ENCODE measurements at places on chromosomes 1 and 21.

DNA sequence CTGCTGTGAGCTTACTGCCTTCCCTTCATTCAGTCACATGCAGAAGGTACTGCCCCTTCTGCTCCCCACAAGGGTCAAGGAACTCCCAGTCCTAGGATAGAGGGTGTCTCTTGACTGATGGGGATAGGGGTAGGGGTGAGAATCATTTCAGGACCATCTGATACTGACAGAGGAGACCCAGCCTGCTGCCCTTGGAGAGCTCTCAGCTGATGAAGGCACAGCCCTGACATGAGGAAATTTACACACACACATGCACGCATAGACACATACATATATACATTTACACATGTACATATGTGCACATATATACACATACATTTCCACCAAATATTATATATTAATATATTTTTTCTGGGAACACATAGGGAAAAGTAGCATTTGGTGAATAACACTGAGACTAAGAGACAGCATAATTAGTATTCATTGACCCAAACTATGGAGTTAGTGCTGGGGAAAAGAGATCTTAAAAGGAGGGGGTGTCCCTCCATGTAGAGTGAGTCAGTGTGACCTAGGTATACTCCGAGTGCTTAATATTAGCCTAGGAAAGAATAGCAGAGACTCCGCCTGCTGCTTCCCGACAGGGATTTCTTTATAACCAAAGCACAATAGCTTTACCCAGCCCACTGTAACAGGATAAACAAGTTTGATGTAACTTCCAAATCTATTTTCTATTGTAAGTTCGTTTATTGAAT is 27.6 kb upstream of the HHAT start:
- no peak for ATAC-seq

DNA sequence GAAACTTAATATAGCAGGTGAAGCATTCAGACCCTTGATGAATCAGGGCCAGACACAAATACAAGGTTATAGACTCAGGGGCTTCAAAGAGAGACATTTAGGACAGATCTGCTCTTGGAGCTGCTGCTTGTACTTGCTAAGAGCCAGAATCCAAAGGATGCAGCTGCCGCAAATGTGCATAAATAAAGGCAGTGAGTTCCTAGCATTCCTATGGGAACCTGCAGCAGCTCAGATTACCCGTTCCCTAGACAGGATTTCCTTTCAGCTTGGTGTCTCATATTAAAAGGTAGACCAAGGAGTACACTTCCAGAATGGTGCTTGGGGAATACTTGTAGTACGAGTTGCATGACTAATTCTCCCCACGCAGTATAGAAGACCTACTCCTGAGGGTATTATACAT is 9.7 kb upstream of the LRRC53 start:
- no peak for ATAC-seq

GRCh38 chr1:10575616-10576015 is 100.9 kb downstream of the PEX14 start:
- ATAC-seq, result no peak

GRCh38 chr21:43657355-43658087 is 1.8 kb downstream of the HSF2BP start:
- no peak for ATAC-seq

GRCh38 chr1:193625255-193625654 is 438.8 kb upstream of the B3GALT2 start:
- ATAC-seq, result no peak

Measured in stimulated activated memory B cell treated with anti-CD40 and anti-IgM and Interleukin-4, amounts not matched to agents 10 μg/mL and 1 μg/mL and 100 μg/mL, for 72 hours (primary cell).